ENCODE measurements at places on chromosomes 6 and 20. TPM values are rescaled to one million over a fixed set of nuclear protein-coding genes. Genes with fewer than 3 reads are reported as not detected.

DNA sequence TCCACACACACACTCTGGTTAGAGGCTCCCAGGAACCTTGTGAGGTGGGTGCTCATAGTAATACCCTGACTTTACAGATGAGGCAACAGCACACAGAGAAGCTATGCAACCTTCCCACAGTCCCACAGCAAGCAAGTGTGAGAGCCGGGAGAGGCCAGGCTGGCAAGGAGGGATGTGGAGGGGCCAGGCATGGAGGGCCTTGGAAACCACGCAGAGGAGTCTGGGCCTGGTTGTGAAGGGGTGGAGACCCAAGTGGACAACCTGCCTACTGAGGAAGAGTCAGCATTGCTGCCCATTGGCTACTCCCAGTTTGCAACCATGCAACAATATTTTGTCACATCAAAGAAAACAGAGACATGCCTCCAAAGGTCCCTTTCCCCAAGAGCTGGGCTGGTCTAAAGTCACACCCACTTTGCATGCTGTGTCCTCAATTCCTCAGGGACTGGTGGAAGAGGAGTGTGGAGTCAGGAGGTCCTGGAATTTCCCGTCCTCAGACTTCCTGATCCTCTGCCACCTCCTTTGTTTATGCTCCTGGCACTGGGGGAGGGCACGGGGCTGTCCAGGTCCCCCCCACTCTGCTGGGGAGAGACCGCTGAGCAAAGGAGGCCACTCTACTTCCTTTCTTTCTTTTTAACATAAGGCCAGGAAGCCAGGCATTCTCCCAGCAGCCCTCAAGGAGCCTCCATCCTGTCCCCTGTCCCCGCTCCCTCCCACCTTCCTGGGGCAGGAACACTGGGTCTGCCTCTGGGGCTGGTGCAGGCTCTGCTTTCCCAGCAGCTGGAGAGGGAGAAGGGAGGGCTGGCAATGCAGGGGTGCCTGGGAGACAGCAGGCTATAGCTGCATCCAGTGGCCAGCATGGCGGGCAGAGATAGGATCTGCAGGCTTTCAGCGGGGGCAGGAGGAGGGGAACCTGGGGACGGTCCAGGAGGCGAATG, 68.3 kb downstream of the NOL4L start:
- peak; percentile 62 for ATAC-seq

DNA sequence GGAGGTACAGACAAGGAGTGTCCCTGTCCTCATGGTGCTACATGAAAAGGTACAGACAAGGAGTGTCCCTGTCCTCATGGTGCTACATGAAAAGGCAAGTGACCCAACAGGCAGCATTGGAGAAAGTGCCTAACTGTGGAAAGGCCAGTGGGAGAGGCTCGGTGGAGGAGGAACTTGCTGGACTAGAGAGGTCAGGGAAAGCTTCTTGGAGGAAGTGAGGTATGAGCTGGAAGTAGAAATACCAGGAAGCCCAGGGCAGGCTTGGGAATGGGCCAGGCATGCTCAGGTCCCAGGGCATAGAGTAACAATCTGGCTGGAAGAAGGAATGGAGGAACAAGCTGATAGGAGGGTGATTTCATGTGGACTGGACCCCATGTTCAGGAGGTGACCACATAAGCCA, 59.8 kb upstream of the FNDC1 start:
- no peak for ATAC-seq

DNA sequence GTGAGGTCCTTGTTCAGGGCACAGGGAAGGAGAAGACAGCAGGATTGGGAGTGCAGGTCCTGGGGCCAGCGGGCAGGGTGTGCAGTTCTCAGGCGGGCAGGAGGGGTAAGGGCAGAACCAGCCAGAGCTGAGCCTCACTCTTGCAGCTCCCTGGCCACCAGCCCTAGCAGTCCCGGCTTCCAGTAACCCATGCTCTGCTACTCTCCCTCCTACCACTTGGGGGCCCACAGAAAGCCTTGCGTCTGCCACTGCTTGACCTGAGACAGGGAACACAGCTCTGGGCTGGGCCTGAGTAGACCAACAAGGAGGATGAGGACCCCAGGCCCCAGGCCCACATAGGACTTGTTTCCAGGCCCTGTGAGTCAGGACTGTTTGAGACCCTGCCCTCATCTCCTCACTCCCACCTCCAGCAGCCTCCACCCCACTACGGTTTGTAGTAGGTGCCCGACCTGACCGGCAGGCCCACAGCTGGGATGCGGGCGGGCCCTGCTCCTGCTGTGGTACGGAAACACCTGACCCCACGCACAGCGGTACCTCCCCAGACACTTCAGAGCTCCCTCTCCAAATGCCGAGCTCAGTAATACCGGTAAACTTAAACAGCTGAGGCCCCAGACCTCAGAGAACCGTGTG, 39.2 kb downstream of the KCNK5 start:
- ATAC-seq, result peak; percentile 89

DNA sequence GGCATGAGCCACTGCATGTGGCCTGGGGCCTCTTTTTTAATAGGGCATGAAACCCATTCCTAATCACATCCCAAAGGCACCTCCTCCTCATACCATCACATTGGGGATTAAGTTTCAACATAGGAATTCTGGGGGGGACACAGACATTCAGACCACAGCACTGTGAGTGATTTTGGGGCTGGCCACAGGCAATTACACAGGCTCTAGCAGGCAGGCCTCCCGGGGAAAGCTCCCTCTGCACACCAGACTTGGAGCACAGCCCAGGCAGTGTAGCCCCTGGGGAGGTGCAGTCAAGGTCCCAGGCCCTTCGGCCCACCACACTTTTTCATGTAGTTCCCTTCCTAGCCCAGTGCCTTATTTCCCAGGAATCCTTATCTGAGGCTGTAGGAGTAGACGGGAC, 5.5 kb downstream of the SFT2D1 start:
- no peak for ATAC-seq

- no peak for ATAC-seq
Measured at GRCh38 chr6:161104966-161105365, 113.4 kb downstream of the MAP3K4 start.

GRCh38 chr6:129685662-129686031, 24.3 kb downstream of the ARHGAP18 start:
- ATAC-seq, result no peak

- peak; percentile 85 for ATAC-seq
Measured at GRCh38 chr6:56902641-56903464, 52.1 kb upstream of the BEND6 start.

DNA sequence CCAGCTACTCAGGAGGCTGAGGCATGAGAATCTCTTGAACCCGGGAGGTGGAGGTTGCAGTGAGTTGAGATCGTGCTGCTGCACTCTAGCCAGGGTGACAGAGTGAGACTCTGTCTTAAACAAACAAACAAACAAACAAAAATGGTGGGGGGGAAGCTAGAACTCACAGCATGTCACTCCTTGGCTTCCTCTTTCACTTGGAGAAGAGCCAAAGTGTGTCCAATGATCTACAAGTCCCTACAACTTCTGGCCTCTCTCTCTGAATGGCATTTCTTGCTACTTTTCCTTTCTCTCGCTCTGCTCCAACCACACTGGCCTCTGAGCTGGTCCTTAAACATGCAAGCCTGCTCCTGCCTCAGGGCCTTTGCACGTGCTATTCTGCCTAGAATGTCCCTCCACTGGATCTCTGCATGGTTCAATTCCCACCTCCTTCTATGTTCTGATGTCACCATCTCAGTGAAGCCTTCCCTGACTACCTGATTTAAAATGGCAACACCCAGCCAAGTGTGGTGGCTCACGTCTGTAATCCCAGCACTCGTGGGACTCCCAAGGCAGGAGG, 8.1 kb downstream of the TLDC2 start:
- ATAC-seq, result no peak

DNA sequence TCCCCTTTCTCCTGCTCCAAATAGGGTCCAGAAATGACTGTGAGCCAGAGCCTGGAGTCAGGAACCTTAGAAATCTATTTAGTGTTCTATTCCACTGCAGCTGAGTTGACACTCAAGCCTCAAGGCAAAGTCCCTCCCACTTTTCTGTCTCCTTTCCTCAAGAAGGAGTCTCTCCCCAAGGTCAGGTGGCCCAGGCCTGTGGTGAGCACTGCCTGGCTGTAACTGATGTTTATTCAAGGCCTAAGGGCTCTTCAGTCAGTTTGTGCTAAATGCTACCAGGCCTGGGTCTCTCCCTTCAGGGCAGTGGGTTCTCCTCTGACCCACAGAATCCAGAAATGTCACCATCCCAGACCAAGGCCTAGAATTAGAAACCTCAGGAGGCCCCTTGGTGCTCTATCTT, 1042.9 kb upstream of the EPHA7 start:
- no peak for ATAC-seq

GRCh38 chr20:15937179-15937578, 636.1 kb downstream of the KIF16B start:
- ATAC-seq, result peak; percentile 27

DNA sequence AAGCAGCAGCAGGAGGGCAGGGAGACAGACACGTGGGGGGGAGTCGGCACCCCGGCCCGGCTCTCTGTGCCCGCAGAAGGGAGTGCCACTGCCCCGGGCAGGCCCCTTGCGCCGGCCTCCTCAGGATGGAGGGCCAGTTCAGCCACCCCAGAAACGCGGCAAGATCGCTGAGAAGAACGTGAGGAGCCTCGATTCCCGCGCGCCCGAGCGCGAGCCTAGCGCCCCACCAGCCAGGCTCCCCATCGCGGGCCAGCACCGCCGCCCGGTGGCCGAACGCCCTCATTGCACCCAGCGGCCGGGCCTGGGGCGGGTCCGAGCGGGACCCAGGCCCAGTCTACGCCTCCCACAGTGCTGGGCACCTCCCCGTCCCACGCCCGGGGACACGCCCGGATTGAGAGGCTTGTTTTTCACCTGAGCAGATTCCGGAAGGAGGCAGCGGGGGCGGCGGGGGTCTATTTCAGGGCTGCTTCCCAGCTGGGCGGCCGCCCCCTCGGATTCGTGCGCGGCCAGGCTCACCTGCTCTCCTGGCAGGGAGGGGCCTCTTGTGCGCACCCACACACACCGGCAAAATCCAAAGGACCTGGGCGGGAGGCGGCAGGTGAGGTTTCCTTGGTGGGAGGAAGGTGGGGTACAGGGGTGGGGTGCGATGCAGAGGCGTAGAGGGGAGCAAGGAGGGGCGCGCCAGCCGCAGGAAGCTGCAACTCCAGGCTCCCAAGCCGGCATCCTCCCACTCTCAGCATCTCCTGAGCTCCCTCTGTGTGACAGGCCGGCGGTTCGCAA, 9.0 kb upstream of the GRM4 start:
- ATAC-seq, result peak; percentile 74

GRCh38 chr20:59561228-59561605, 43.1 kb upstream of the PHACTR3 start:
- ATAC-seq, result no peak

DNA sequence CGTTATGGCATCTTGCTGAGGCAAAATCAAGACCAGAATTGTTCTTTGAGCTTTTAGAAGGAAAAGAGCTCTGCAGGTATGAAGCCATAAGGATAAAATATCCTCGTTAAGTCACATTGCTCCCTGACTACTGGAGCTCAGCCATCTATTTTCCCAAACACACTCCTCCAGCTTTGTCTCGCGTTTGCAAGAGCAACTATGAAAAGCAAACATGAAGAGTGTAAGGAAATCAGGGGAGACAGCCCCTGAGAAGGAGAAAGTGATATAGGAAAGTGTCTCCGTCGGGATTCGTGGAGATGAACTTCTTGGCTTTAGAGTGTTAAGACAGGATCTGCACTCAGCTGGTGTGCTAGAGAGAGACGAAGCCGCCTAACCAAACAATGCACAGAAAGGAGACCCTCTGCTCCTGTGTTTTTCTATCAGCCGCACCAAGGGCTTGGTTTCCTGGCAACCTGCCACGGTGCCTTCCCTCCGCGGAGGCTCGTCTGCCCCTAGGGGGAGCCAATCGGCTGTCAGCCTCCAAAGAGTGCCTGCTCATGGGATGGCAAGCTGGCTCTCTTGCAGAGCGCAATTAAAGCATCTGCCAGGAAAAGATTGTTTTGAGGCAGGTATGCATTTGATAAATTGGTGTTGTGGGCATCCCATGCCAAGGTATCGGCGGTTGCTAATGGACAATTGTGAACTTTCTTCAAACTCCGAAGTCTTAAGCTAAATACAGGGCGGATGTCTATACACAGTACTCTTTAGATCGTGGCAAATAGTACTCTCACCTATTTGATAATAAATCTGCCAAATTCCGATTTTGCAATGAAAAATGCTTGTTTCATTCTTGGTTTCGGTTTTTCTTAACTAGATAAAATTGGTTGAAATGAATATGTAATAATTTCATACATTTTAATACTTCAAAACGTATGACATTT, 603.2 kb downstream of the RNF144B start:
- peak; percentile 58 for ATAC-seq

- no peak for ATAC-seq
Measured at GRCh38 chr20:17648791-17649730, 33.0 kb downstream of the RRBP1 start.

GRCh38 chr6:87763901-87764300, 61.9 kb upstream of the AKIRIN2 start:
- ATAC-seq, result no peak

DNA sequence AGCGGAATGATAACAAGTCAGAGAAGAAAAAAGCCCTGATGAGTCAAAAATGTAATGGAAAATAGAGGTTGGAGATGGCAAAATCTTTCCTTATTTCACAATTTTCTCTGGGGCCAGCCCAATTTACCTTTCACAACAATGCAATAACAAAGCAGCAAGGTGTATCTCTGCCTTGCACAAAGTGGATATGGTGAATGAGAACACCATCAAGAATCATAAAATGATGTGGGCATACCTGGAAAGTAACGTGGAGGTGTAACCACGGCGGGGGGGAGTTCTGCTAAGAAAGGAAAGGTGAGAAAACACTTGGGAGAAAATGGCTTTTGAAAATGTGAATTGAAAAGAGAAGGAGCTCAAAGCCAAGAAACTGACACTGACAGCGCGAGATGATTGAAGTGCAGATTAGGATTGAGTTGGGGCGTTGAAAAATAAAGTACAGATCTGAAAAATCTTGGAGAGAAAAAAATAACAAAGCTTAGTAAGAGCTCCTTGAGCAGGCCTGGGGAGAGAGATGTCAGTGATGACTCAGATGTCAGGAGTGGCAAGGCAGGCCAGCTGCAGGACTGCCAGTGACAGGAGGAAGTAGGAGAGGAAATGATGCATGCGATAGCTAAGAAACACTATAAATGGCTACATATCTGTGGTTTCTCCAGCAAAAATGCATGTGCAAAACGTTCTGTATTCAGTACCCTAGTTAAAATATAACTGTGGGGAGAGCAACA, 26.2 kb downstream of the ARHGAP18 start:
- ATAC-seq, result peak; percentile 98

DNA sequence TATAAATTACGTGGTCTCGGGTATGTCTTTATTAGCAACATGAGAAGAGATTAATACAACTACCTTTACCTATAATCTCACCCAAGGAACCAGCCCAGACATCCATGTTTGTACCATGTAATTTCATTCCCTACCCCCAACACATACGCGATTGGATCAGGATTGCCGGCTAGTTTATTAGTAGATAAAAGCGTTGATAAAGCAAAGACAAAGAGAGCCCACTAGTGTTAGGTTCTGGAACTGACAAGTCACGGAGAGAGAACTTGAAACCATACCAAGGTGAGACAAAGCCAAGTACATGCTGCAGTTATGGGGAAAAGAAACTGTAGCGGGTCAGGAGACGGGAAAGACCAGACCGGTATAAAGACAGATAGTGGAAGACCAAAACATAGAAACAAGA, 37.4 kb upstream of the FAM135A start:
- no peak for ATAC-seq

- no peak for ATAC-seq
Measured at GRCh38 chr20:40251284-40251932, 437.6 kb downstream of the MAFB start.

The LY6G6F gene
- not detected for total RNA-seq

The EEF1A2 gene
- total RNA-seq, result 239 TPM

The KHDRBS2 gene
- total RNA-seq, result 16.4 TPM

The E2F1 gene
- total RNA-seq, result 12.1 TPM

The SOBP gene
- total RNA-seq, result 43.9 TPM

The PTPN1 gene
- 27.1 TPM for total RNA-seq

The SRSF12 gene
- 2.0 TPM for total RNA-seq

The HMGN4 gene
- total RNA-seq, result 49.8 TPM

The FAM217A gene
- 0.13 TPM for total RNA-seq

The C6orf52 gene
- total RNA-seq, result 4.4 TPM
